ENCODE measurements at places on chromosomes 1 and 21. TPM values are rescaled to one million over a fixed set of nuclear protein-coding genes. Genes with fewer than 3 reads are reported as not detected.

DNA sequence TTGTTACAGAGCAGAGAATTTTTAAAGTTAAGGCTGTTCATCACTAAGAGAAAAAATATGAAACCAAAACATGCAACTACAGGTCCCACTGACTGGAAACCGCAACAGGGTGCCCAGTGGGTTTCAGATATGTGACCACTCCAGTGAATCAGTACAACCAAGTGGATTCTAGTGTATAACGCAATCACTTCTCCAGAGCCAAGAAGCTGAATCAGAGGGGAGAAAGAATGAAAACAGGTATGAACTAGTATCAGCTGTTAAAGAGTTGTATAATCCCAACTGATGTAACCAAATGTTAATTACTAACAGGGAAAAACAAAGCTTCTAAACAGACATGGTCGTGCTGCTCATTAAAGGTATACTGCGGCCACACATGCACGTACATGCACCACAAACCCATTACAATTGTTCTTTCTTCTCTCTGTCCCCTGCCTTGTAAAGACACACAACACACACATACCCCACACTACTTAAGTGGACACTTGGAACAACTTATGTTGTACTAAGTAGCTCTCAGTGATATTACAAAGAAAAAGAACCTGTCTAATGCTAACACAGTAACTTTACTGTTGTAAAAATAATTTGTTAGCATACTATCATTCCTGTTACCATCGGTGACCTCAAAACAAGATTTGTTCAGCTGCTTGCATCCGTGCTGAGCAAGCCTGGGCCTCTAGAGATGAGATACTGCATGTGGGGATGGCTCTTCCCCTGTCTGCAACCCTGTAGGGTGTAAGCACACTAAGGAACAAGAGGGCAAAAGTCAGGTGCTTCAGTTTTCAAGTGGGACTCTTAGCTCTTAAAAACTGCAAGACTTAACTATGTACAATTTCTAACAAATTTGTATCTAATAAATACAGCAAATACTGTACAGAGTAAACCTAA is 74.2 kb downstream of the PTPN14 start:
- no peak for DNase-seq

- no peak for DNase-seq
Measured at GRCh38 chr1:154593390-154593789, 14.6 kb downstream of the ADAR start.

GRCh38 chr1:241600496-241600901 is 39.7 kb downstream of the CHML start:
- DNase-seq = no peak

DNA sequence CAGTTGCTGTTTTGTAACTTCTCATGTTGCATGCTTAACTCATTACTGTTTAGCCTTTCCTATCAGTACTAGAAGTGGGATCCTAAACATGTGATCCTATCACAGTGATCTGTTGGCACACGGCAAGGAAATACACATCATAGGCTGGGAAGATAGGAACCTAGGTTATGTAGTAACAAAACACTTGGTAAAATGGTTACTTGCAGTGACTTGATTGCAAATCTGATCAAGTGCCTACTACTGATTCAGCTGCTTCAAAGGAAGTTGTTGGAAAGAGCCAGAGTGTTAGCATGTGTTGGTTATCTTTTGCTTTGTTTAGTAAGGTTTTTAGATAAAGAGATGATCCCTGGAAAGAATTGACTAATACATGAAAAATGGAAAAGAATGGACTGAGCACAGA is 8.9 kb upstream of the VASH2 start:
- DNase-seq = no peak

GRCh38 chr1:150236614-150237100 is 745 bp upstream of the ANP32E start:
- no peak for DNase-seq

The ID3 gene
- total RNA-seq = 281 TPM

The PRR9 gene
- not detected for total RNA-seq

The HMGCS2 gene
- total RNA-seq = not detected

Data from endodermal cell (in vitro differentiated cells).